Retinal pigment epithelial cell (primary cell): ENCODE measurements at places on chromosomes 1 and 21.

DNA sequence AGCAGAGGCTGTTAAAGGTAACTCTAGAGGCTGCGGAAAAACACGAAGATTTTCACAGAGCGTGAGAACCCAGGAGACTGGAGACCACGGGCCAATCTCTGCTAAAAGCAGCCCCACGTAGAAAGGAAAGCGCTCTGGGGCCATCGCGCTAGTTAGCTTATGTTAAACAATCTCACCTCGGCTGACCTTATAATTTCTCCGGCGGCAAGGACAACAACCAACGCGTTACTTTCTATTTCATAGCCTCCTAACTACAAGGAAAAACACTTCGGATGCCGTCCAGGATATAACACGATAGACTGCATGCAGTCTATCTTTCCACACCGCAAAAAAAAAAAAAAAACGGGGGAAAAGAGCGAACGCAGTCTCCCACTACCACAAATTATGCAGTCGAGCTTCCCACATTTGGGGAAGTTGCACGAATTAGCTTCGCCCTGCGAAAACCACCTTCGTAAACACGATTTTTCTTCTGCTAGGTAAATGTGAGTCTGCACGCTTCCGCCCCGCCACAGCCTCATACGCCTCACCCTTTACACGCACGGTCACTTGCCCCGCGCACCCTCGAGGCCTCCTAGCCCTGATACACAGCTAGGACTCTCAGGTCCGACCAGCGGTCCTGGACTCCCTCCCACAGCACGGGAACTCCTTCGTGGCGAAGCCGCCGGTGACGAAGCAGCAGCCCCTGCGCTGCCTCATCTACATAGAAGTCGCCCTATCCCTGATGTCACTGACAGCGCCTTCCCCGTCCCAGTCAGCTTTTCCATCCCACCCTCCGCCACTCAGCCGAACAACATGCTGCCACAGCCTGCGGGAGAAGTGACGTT lies 87.8 kb downstream of the PRKAB2 start:
- DNase-seq: peak; percentile 72

DNA sequence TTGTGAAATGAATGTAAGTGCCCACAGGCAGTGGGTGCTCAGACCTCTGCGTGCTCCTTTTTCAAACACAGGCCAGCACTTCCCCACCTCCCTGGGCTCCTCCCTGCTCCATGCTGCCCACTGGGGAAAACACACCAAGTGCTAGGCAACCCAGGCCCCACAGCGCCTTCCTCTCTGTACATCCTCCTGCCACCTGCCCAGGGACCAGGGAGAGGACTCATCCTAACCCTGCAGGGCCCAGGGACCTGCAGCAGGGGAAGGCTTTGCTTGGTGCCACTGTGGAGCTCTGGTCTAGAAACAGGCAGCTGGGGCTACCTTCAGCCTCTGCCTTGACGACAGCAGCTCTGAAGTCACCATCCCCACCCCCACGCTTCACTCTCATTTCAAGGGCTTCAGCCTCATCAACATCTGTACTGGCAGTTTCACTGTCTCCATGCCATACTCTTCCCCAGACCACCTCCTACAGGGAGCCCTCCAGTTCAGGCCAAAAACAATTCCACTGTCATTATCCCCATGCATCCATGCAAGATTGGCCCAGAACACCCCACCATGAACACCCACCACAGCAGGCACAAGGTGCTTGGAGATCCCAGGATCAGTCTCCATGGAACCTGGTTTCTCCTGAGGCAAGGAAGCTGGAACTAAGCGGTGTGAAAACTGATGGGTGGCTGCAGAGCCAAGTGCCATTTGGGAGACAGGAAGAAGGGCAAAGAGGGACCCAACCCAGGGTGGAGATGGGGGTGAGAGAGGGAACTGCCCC lies 1.1 kb downstream of the IGSF8 start:
- DNase-seq: no peak

- DNase-seq: no peak
These were observed 9.1 kb upstream of the HEYL start for GRCh38 chr1:39648496-39648895.

DNA sequence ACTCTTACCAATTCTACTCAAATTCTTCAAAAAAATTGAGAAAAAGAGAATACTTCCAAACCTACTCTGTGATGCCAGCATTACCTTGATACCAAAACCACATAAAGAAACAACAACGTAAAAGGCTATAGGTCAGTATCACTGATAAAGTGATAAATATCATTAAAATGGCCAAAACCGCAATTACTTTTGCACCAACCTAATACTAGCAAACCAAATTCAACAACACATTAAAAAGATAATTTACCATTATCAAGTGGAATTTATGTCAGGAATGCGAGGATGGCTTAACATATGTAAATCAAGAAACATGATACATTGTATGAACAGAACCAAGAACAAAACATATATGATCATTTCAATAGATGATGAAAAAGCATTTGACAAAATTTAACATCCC lies 7.0 kb downstream of the SPAG17 start:
- no peak for DNase-seq

GRCh38 chr1:227940791-227941241 lies 6.9 kb downstream of the WNT9A start:
- DNase-seq: no peak

GRCh38 chr1:232528472-232529089 lies 101.4 kb downstream of the SIPA1L2 start:
- DNase-seq: no peak

GRCh38 chr1:76293831-76294230 lies 219.3 kb downstream of the ST6GALNAC3 start:
- DNase-seq: no peak

DNA sequence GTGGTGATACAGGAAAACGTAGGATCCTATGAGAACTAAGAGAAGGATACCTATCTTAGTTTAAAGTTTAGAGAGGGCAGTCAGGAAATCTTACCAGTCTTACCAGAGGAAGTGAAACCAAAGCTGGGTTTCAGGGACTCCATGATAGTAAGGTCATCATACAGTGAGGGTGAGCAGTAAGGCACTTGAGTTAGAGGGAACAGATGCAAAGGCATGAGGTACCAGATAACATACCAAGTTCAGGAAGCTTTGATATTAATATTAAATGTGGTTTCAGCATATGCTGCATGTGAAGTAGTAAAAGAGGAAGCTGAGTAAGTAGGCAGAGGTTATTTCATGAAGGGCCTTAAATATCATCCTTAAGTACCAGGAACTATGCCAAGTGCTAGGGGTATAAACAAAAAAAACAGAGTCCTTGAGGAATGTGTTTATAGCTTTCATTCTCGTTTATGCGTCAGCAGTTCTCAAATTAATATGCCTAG lies 16.9 kb downstream of the ATG4C start:
- no peak for DNase-seq

GRCh38 chr1:12446593-12446992 lies 171.4 kb downstream of the DHRS3 start:
- no peak for DNase-seq

- DNase-seq: no peak
These were observed 361.3 kb downstream of the TTLL7 start for GRCh38 chr1:83637586-83637985.

GRCh38 chr1:243477731-243478290 lies 222.0 kb downstream of the SDCCAG8 start:
- DNase-seq: no peak

DNA sequence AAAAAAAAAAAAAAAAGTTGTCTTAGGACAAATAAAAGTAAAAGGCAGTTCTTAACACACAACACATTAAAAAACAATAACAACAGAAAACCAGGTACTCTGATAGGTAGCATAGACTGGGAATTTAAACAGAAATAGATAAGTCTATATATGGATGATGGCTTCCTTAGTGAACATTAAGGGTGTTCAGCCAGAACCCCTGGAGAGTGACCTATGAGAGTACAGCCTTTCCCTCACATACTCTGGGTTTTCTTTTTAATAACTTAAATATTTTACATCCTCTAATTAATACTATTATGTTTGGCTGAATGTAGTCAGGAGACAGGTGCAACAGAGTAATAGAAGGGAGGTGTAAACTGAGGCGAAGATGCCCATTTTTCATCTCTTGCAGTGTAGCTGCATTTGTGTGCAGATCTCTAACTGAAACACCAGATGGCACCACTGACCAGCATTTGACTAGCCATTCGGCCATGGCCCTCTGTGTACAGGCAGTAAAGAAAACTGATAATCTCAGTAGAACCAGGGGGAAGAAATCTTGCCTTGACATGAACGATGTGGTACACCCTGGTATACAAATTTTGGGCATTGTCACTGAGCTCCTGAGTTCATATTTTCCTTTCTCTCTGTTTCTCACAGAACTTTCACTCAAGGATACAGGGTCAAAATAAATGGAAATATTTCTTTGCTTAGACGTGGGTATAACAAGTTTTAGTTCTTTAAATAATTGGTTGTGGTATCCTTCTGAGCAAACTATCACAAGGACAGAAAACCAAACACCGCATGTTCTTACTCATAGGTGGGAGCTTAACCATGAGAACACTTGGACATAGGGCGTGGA lies 7.6 kb downstream of the TTF2 start:
- DNase-seq: no peak

- DNase-seq: no peak
These were observed 14.9 kb downstream of the SLC9A1 start for GRCh38 chr1:27139980-27140379.

- DNase-seq: no peak
These were observed 78.4 kb upstream of the ERRFI1 start for GRCh38 chr1:8104278-8105236.

DNA sequence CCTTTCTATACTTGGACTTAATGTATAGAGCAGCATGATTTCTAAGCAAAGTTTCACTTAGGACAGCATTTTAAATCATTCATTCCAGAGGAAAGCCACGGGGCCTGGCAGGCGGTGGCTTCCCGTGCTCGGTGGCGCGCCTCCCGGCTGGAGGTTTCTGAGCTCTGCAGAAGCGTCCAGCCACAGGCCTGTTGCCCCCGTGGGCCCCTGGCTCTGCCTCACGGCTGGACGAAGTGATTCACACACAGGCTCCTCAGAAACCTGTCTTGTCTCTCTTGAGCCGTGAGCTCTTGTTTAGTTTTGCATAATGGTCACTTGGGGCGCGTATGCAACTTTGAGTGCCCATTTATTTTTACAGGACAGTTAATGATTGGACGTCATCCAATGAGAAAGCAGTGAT lies 22.1 kb upstream of the DIP2A start:
- DNase-seq: no peak

GRCh38 chr1:170133766-170134495 lies 11.8 kb upstream of the NTMT2 start:
- DNase-seq: no peak

DNA sequence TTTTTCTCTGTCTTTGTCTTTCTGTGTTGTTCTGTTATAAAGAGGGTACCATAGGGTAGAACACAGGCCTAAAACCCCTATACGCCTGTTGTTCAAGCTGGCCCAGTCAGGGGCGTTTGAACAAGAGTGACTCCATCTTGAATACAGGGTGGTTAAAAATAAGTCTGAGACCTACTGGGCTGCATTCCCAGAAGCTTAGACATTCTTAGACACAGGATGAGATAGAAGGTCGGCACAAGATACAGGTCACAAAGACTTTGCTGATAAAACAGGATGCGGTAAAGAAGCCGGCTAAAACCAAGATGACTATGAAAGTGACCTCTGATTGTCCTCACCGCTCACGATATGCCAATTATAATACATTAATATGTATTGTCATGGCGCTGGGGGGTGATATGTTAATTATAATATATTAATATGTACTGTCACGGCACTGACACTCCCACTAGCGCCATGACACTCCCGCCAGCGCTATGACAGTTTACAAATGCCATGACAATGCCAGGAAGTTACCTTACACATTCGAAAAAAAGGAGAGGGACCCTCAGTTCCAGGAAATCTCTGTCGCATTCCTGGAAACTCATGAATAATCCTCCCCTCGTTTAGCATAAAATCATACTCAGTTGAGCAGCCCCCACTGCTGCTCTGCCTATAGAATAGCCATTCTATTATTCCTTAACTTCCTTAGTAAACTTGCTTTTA lies 58.5 kb upstream of the KLHDC7A start:
- no peak for DNase-seq
